ENCODE measurements at places on chromosomes 16 and 17. TPM values are rescaled to one million over a fixed set of nuclear protein-coding genes. Genes with fewer than 3 reads are reported as not detected.

- no peaks in the 10 kb centered on the region for H3K27me3 ChIP-seq
- H3K36me3 ChIP-seq: peaks cover 3% of the 10 kb centered on the region
- H3K4me3 ChIP-seq: peak overlapping the region; percentile 91
- H3K4me1 ChIP-seq: peaks cover 32% of the 10 kb centered on the region
These were observed 500 bp downstream of the MAF start for GRCh38 chr16:79599837-79600637.

- H3K4me1 ChIP-seq: peaks cover 2% of the 10 kb centered on the region
- no peak overlapping the region for H3K27ac ChIP-seq
- H3K27me3 ChIP-seq: no peaks in the 10 kb centered on the region
These were observed 47.1 kb downstream of the BCL7C start for GRCh38 chr16:30846649-30847402.

DNA sequence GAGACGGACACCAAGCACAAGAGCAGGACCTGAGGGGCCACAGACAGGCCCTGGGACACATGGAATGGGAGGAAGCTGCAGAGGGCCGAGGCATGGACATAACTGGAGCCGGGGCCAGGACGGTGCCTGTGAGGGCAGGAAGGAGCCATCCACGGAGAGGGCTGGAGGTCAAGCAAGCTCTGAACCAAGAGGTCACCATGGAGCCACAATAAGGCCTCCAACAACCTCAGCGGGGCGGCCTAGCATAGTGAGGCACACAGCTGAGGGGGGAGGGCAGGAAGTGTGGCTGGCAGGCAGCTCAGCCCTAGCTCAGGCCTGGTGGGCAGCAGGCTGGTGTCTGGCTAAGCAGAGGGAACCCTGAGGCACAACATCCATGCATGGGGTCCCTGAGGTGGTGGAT is 4.4 kb downstream of the MCRIP1 start:
- H3K36me3 ChIP-seq: peaks cover 1% of the 10 kb centered on the region
- no peak overlapping the region for H3K4me3 ChIP-seq
- peaks cover 11% of the 10 kb centered on the region for H3K4me1 ChIP-seq

- H3K36me3 ChIP-seq: no peaks in the 10 kb centered on the region
- H3K27ac ChIP-seq: no peak overlapping the region
- no peak for DNase-seq
- no peak overlapping the region for H3K4me3 ChIP-seq
- H3K4me1 ChIP-seq: peaks cover 33% of the 10 kb centered on the region
These were observed 50.9 kb upstream of the CDC42EP4 start for GRCh38 chr17:73362697-73363096.

GRCh38 chr17:74096456-74096855 is 107.0 kb upstream of the RPL38 start:
- no peak for DNase-seq
- H3K27me3 ChIP-seq: peaks cover 4% of the 10 kb centered on the region
- no peaks in the 10 kb centered on the region for H3K4me1 ChIP-seq
- H3K36me3 ChIP-seq: no peaks in the 10 kb centered on the region

GRCh38 chr17:81708739-81709185 is 3.3 kb upstream of the SLC25A10 start:
- H3K4me3 ChIP-seq: no peak overlapping the region
- DNase-seq: no peak
- peaks cover 18% of the 10 kb centered on the region for H3K4me1 ChIP-seq
- H3K27me3 ChIP-seq: peaks cover 5% of the 10 kb centered on the region
- no peak overlapping the region for H3K27ac ChIP-seq

The SOST gene
- total RNA-seq: 0.42 TPM

GRCh38 chr16:54070789-54071343 is 215.7 kb downstream of the IRX3 start:
- H3K4me3 ChIP-seq: no peak overlapping the region
- H3K27me3 ChIP-seq: no peaks in the 10 kb centered on the region
- peaks cover 14% of the 10 kb centered on the region for H3K4me1 ChIP-seq
- no peak overlapping the region for H3K27ac ChIP-seq
- DNase-seq: no peak
- no peaks in the 10 kb centered on the region for H3K36me3 ChIP-seq

DNA sequence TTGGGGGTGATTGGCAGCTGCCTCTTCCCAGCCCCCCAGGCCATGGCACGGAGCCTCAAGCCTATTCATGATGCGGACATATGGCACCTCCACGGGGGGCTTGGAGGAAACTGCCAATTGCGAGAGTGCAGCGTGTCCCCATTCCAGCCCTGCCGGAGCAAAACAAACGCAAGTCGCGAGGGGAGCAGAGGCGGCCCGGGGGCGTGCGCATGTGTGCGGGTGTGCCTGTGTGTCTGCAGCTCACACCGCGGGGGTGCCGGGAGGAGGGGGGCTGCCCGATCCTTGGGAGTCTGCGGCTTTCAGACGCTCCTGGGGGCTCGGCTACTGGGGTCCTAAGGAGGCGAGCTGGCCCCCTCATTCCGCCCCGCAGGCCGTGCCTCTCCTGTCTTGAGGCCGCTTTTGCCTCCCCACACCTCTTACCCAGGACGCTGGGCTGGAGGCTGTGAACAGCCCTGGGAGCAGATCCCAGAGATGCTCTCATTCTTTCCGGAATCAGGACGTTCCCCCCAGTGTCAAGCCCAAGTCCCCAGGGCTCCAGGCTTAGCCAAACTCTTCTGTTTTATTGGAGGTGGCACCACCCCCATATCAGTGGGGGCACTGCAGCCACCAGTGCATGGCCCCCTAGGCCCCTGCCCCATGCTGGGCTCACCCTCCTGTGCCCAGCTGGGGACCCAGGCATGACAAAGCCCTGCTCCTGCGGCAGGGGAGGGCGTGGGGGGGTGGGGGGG is 29.1 kb downstream of the ENDOV start:
- H3K4me1 ChIP-seq: no peaks in the 10 kb centered on the region
- no peak for DNase-seq
- H3K36me3 ChIP-seq: no peaks in the 10 kb centered on the region

DNA sequence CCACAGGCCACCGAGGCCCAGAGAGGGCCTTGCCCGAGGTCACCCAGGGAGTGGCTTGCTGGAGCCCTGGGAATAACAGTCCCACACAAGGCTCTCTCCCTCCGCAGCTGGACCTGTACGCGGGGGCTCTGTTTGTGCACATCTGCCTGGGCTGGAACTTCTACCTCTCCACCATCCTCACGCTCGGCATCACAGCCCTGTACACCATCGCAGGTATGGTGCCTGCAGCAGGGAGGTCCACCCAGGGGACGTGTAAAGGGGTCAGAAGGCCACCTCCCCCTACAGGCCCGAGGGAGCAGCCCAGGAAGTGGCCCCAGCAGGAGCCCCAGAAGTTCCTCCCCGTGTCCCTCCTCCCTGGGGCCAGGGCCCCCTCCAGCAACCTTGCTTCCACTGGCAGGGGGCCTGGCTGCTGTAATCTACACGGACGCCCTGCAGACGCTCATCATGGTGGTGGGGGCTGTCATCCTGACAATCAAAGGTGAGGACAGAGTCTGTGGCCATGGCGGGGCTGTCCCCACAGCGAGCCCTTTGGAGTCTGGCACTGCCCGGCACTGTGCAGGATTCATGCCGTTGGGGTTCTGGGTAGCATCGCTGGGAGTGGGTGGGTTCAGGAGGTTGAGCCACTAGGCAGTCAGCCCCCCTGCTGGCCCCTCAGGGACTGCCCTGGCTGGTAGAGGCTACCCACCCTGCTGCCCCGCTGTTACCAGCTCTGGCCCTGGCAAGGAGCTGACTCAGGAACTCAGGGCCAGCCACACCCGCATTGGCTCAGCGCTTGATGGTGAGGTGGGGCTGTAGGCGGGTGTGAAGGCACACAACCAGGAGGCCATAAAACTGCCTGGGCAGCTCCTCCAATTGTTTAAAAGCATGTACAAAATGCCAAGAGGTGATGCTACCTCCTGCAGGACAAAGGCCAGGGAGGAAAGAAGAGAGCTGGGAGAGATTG is 17.3 kb downstream of the SLC5A10 start:
- H3K27me3 ChIP-seq: no peaks in the 10 kb centered on the region
- no peak for DNase-seq
- H3K27ac ChIP-seq: no peak overlapping the region
- H3K36me3 ChIP-seq: no peaks in the 10 kb centered on the region

The VPS35L gene
- 88.4 TPM for total RNA-seq

The CDK5R1 gene
- total RNA-seq: 6.2 TPM

DNA sequence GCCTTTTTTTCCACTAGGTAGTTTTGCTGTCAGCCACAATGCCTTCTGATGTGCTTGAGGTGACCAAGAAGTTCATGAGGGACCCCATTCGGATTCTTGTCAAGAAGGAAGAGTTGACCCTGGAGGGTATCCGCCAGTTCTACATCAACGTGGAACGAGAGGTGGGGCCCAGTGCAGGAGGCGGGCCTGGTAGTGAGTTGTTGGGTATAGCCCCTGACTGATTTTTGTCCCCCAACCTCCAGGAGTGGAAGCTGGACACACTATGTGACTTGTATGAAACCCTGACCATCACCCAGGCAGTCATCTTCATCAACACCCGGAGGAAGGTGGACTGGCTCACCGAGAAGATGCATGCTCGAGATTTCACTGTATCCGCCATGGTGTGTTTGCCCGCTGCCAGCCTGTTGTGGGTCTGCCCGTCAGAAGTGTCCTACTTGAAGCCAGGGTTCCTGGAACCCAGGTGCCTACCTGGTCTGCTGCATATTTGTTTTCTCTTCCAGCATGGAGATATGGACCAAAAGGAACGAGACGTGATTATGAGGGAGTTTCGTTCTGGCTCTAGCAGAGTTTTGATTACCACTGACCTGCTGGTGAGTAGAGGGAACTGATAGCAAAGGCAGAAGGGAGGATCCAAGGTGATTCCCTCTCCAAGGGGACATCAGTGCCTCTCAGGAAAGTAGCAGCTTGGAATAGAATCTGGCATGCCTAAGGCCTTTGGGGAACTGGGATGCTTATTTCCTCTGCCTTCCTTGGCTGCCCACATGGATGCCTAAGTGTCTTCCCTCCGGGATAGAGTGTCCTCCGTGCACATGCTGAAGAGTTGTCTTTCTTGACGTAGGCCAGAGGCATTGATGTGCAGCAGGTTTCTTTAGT is 1.9 kb upstream of the CD68 start:
- DNase-seq: no peak
- H3K4me1 ChIP-seq: peaks cover 42% of the 10 kb centered on the region
- H3K4me3 ChIP-seq: no peak overlapping the region

- no peak overlapping the region for H3K4me3 ChIP-seq
- H3K36me3 ChIP-seq: no peaks in the 10 kb centered on the region
- H3K27me3 ChIP-seq: no peaks in the 10 kb centered on the region
- no peaks in the 10 kb centered on the region for H3K4me1 ChIP-seq
These were observed 30.8 kb upstream of the CRISPLD2 start for GRCh38 chr16:84788920-84789391.

DNA sequence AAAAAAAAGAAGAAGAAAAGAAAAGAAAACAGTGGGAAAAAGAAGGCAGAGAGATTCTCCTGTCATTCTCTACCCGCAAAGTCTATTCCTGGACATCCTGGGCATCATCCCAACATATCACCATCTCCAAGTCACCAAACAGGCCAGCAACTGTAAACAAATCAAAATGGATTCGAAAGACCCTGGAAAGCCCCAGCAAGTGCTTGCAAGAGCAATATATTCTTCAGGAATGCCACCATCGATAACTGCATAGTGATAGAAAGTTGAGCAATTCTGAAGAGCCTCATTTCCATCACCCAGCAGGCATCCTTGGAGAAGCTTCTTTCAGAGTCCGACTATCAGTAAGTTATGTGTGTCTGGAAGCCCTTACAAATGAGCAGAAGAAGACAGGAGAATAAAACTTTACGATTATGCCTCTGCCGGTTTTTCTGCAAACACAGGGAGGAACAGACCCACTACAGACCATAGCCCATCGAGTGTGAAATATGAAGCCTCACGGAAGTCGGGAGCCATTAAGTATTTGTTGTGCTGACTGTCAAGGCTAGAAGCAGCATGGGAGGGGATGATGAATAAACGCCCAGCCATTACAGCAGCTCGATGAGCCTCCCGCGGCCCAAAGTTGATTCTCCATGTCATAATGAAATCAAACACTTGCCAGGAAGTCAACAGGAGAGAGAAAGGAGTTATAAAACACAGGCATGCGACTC is 64.5 kb upstream of the SEC14L1 start:
- H3K27ac ChIP-seq: no peak overlapping the region
- H3K36me3 ChIP-seq: no peaks in the 10 kb centered on the region
- H3K4me1 ChIP-seq: peaks cover 3% of the 10 kb centered on the region
- DNase-seq: no peak

DNA sequence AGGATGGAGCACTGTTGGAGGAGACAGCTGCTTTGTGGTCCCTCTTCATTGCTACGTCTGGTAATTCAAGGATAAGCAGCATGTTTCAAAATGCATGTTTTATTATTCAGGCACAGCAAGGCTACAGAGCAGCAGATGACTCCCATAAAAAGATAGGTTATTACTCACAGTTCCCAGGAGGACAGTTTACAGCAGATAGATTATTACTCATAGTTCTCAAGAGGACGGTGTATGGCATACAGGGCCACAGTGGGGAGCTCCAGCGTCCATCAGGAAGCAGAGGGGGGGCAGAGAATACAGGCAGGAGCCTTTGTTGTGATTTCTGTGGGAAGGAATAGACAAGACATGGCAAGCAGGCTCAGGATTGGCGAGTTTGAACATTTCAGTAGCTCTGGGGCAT is 72.9 kb downstream of the DNAH9 start:
- no peak overlapping the region for H3K27ac ChIP-seq
- no peaks in the 10 kb centered on the region for H3K36me3 ChIP-seq
- no peak for DNase-seq
- no peaks in the 10 kb centered on the region for H3K4me1 ChIP-seq

DNA sequence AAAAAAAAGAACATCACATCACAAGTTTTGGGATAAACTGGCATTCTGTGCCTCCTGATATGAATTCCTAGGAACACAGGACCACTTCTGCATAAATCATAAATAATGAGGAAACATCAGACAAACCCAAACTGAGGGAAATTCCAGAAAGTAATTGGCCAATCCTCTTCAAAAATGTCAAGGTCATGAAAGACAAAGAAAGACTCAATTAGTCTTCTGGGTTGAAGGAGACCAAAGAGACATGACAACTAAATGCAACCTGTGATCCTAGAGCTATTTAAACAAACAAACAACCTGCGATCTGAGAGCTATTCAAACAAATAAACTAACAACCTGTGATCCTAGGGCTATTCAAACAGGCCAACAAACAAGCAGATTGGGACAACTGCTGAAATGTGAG is 144.3 kb downstream of the VPS53 start:
- no peak for DNase-seq
- H3K4me1 ChIP-seq: no peaks in the 10 kb centered on the region
- H3K27ac ChIP-seq: no peak overlapping the region
- H3K4me3 ChIP-seq: no peak overlapping the region

The CMTR2 gene
- total RNA-seq: 31.7 TPM
